ENCODE measurements at places on chromosomes 5 and 9.

DNA sequence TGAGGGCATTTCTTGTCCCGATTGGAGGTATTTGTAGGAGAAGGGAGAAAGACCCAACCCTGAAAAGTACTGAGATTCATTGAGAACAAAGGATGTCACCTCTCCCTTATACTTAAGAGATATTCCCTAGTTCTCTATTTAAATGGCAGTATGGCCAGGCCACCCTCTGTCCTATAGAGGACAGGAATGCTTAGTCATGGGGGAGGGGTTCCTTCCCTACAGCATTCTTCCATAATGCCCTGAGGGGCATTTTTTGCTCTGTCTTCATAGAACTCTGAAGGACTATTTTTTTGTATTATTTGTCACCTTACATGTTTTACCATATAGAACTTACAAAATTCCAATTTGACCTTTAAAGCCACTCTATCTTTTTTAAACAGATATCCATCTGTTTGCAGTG is 176.3 kb downstream of the TMEM161B start:
- no peak for DNase-seq

GRCh38 chr5:142810743-142811290 is 40.6 kb downstream of the ARHGAP26 start:
- DNase-seq = no peak

- no peak for DNase-seq
These were observed 326.7 kb upstream of the EFNA5 start for GRCh38 chr5:107997338-107997980.

- DNase-seq = no peak
These were observed 551.2 kb upstream of the KLF4 start for GRCh38 chr9:108040783-108041182.

- DNase-seq = no peak
These were observed 108.8 kb downstream of the ASTN2 start for GRCh38 chr9:117306032-117306431.

GRCh38 chr5:87099968-87100367 is 167.7 kb upstream of the RASA1 start:
- no peak for DNase-seq

- no peak for DNase-seq
These were observed 151.8 kb upstream of the GPR151 start for GRCh38 chr5:146667633-146668272.

DNA sequence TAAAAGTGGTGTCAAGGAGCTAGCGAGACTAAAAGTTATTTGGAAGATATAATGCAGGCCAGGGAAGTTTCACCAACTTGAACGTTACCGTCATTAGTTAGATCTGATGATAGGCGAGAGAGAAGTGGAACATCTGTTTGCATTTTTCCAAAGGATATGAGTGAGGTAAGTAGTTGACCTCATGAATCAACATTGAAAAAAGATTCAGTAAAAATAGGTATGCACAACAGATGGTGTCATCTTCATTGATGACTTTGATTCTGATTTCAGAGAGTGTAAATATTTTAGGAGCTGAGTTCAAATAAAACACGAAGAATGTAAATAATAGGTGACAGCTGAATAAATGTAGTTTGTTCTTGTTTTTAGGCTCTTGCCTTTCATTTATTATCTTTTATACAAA is 998.9 kb upstream of the CDH6 start:
- DNase-seq = no peak

- DNase-seq = no peak
These were observed 33.1 kb upstream of the MYOT start for GRCh38 chr5:137834498-137835049.

DNA sequence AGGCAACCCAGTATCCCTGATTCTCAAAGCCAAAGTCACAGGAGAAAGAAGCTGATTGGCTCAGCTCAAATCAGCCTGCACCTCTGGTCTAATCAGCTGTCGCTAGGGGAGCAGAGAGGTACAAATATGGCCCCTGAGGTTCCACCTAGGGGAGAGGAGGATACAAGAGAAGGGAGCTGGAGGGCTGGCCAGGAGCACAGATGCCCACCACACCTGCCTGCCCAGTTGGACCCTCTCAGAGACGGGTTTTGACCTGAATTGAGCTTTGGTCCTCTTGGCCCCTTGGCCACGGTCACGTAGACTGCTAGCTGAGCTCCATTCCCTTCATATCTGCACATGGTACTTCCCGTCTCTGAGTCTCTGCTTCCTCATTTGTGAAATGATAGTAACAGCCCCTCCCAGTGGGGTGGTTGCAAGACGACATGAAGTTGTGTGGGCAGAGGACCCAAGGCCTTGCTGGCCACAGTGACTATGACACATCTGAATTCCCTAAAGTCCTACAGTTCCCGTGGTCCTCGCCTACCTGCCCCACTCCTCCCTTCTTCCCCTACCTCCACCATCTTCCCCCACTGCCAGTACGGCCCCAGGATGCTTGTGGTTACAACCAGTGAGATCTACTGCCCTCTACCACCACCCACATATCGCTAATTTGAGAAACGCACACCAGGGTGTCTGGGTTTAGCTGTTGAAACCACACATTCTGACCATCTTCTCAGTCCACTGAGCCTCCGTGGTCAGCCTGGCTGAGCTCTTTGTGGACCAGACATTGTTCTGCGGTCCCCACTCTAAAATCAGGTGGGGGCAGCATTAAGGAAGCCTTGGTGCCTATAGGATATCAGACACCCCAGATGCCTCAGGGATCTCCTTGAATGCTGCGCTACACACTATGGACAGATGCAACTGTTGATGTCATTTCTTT is 60.3 kb upstream of the NEK6 start:
- DNase-seq = no peak

GRCh38 chr5:10423022-10423421 is 18.7 kb upstream of the ROPN1L start:
- DNase-seq = no peak

- DNase-seq = no peak
These were observed 51.8 kb upstream of the CTNNAL1 start for GRCh38 chr9:109064963-109065702.

DNA sequence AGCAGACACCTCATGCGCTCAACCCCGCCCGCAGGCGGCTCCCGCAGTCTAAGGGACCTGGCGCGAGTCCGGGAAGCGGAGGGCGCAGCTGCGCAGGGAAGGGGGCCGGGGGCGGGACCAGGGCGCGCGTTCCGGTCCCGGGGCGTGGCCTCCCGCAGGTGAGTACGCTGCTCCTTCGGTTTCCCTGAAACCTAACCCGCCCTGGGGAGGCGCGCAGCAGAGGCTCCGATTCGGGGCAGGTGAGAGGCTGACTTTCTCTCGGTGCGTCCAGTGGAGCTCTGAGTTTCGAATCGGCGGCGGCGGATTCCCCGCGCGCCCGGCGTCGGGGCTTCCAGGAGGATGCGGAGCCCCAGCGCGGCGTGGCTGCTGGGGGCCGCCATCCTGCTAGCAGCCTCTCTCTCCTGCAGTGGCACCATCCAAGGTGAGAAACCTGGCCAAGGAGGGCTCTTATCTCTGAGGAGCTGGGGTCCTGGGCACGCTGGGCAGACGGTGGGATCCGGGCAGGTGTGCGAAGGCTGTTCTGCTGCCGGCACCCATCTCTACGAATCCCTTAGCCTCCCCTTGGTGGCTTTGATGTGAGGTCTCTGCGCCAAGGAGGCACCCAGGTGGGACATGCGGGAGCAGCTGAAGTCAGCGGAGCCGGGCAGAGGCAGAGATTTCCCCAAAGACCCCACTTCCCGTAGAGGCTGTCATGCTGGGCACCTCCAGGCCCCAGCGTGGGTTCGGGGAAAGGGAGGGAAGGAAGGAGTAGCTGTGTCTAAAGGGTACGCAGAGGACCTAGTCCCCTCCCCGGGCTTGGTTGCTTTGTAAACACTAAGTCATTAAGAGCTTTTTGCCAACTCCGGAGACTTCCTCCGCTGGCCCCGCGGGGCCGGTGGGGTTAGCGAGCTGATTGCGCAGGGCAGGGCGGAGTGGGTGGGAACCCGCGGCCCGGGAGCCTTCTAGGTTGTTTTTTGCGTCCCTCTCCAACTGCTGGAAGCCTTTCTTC is at the start of gene F2RL1:
TSS of gene F2RL1 (plus strand) at position 187 of the 988 bp plus-strand sequence. CDS start at position 340, 153 bp downstream.
- DNase-seq = peak; percentile 87

GRCh38 chr5:84370176-84370575 is 14.5 kb downstream of the EDIL3 start:
- no peak for DNase-seq

DNA sequence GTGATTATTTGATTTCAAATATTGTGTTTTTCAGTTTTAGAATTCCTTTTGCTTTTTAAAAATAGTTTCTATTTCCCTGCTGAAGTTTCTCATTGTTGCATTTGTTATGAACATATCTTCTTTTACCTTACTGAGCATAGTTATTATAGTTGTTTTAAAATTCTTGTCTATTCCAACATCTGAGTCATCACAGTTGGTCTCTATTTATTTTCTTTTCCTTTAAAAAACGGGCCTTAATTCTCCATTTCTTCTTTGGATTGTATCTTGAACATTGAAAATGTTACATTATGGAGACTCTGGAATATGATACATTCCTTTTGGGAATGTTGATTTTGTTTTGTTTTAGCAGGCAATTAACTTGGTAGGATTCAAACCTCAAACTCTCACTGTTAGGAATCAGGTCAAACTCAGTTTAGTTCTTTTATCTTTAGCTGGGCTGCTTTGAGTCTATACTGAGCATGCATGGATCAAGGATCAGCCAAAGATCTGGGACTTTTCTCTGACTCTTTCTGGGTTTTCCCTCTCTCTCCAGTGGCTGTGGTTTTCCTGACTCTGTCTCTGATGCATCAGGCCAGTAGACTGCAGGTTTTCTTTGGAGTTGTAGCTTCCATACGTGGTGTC is 70.3 kb downstream of the TEK start:
- no peak for DNase-seq

GRCh38 chr9:124855944-124856765 is 2.9 kb downstream of the WDR38 start:
- peak; percentile 69 for DNase-seq

- DNase-seq = no peak
These were observed 12.0 kb upstream of the ASS1 start for GRCh38 chr9:130432796-130433167.

- DNase-seq = no peak
These were observed 7.5 kb downstream of the SYK start for GRCh38 chr9:90808890-90809685.

DNA sequence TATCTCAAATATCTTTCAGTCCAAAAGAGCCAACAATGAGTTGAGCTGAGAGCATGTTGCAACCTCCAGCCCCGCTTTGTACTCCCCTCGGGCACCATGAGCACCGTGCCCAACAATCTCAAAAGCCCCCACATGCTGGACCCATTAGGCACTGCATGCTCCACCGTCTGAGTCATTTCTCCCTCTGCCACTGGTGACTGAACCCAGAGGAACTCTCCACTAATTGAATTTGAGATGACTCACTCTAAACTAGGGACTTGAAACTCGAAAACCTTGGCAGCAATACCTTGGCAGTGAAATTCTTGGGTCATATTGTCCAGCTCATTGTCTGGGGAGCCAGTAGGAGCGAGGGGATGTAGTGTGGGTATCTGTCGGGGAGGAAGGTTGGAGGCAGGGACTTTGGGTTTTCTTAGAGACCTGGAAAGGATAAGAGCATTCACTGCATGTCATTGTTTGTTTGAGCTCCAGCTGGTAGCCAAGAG is 49.9 kb upstream of the SLIT3 start:
- no peak for DNase-seq

- DNase-seq = no peak
These were observed 9.7 kb downstream of the LIFR start for GRCh38 chr5:38546691-38547146.

DNA sequence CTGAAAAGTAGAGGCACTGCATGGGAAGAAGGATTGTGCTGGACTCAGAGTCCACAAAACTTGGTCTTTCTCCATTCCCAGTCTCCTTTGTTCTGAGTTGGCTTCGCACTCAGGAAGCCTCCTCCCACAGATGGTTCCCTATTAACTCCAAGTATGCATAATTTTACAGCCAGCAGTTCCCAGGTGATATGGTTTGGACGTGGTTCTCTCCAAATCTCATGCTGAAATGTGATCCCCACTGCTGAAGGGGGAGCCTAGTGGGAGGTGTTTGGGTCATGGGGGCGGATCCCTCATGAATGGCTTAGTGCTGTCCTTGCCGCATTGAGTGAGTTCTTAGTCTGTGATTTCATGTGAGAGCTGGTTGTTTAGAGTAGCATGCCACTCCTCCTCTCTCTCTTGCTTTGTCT is 86.6 kb downstream of the FEM1C start:
- no peak for DNase-seq

Measured in ecto neural progenitor cell (in vitro differentiated cells).